Fibroblast of skin of left biceps (primary cell): ENCODE measurements at places on chromosomes 5 and 9.

DNA sequence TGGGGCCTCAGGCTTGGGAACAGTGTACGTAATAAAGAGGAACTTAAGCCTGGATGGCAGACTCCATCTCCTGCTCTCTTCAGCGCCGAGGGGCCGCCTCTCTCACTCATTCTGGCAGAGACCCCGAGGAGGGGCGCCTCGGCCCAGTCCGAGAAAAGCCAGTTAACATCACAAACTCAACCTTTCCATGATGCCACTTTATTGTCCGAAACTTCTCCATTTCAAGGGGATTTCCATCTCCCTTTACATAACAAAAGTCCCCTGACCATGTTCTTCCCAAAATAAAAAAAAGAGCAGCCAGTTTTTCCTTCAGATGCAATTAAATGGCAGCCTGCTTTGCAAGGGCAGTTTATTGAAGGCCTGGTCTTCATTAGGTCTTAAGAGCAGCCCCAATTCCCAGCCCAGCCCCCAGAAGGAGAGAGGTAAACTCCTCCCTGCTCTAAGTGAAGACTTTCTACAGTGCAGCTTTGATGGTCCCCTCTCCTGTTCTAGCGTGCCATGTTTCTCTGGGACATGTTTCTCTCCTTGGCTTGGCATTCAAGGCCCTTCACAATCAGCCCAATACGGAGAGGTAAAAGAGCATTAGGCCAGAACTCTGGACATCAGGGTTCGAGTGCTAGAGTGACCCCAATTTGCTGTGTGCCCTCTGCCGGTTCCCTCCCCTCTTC is 19.5 kb upstream of the RAB14 start:
- no peak for DNase-seq

DNA sequence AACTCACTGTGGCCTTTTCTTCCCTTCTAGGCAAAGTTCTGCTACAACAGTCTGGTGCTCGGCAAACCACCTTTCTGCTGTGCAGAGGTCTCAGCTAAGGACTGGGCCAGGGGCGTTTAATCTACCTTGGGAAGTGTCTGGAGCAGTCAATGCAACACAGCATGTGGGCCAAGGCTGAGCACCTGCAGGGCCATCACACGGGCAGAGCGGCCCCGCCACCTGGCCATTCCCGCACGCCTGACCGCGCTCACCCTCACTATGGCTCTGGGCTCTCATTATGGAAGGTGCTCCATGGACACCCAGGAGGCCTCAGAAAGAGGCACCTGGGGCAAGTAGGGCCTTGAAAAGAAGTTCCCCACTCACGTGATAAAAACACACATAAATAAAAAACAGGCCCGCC is 65.7 kb upstream of the TBC1D9B start:
- DNase-seq, result no peak

- DNase-seq, result no peak
Observed at GRCh38 chr5:9314558-9314957, 231.3 kb downstream of the SEMA5A start.

GRCh38 chr5:75338408-75338807 is 1.4 kb downstream of the HMGCR start:
- DNase-seq, result no peak

DNA sequence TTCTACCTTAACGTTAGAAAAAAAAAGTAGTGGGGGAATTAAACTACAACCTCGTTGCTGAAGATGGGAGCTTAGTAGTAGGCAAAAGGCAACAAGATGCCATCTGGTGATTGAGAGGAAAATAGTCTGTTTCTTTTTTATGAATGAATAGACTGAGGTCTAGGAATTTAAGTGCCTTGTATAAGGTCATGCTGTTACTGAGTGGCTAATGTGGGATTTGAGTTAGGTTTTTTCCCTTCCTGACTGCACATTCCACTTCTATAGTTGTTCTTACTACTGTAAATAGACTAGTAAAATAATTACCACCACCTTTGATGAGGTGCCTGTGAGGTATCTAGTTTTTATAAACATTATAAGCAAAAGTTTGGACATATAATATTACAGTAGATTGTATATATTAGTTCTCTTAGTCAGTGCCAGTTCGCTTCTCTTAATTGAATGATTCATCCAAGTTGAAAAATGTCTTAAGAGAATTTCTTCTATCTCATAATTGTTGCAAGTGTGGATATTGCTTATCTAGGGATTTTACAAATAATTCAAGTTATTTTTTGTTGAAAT is 19.1 kb downstream of the FSD1L start:
- no peak for DNase-seq

DNA sequence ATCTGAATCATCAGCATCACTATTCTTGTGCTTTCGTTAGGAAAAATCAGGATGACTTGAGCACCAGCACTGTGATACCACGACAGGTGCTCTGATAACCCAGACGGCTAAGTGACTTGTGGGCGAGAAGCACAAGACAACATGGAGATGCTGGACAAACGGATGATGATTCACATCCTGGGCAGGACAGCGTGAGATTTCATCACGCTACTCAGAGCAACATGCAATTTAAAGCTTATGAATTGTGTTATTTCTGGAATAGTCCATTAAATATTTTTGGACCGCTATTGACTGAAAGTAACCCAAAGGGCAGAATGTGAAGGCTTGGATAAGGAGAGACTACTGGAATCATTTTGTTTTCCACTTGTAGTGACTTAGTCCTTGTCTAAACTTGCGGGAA is 114.8 kb upstream of the DAPK1 start:
- DNase-seq, result no peak

DNA sequence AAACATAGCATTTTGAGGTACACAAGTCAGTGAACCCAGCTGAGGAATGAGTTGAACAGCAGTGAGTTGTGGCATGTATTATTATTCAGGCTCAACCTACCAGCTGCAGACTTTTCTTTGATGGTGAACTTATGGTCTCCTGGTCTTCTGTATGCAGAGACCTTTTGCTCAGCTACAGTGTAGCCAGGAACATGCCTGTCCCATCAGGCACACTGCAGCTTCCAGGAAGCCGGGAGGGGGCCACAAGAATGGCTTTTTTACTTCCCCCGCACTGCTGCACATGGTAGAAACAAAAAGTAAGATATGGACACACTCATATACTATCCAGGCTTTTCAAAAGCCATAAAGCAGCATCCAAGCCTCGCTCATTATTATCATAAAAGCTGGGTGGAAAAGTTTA is 65.3 kb upstream of the PLPP1 start:
- no peak for DNase-seq

DNA sequence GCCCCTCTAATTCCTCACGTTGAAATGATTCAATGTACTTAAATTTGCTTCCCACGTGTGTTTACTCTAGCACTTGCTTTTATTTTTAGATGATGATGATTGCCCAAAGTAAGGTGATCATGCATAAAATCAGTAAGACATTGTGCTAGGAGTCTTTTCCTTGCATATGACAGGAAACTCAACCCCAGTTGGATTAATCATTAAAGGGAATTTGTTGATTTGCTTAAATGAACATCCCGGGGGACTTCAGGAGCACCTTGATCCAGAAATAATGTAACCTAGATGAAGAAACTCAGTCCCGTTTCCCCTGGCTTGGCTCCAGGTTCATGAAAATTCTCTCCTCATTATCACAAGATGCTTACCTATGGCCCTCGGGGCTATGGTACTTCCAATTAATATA is 106.1 kb upstream of the STC2 start:
- DNase-seq, result no peak
